ENCODE measurements at places on chromosomes 4 and X.

DNA sequence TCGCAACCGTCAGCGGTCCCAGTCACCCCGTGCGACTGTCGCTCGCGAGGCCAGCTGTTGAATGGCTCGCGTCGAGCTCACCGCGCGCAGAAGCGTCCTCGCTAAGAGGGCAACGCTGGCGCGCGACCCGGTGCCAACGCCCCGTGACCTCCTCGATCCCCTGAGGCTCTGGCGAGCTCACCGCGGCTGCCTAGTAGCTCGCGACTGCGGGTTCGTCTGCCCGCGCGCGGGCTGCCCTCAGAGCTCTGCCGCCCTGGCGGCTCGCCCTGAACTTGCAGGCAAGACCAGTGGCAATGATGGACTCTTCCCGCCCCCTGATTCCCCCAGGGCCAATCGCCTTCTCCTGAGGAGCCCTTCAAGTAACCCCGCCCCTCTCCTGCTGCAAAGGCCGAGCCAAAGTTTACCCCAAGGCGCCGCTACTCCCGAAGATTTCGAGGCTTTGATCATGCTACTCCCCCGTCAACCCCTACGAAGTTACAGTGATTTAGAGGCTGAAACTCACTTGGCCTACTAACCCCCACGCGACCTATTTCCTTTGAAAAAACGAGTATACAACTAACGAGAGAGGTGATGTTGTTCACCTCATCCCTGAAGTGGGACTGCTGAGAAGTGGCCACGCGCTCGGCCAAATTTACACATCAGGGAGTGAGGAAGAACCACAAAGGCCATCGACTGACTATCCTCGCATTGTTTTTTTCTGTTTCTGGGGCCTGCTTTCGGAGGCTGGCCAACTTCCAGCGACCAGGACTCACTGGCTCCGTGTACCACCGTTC lies 37.5 kb downstream of the PGRMC1 start:
- no peak for DNase-seq

GRCh38 chr4:153067376-153067775 lies 131.3 kb downstream of the FHDC1 start:
- no peak for DNase-seq

DNA sequence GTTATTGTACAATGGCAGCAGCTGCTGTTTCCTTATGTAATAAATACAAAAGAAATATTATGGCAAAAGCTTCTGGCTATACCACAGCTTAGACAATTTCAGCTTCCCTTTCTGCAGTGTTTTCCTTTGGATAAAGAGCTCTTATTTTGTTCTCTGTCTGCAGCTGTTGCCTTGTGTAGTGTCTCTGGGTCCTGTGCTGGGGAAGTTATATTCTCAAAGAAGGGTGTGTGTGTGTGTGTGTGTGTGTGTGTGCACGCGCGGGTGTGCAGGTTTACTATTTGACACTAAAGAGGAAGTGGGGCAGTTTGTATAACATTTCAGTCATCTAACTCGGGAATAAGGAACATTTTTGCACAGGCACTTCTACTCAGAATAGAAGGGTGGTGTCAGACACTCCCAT lies 83.6 kb downstream of the REPS2 start:
- DNase-seq, result no peak

DNA sequence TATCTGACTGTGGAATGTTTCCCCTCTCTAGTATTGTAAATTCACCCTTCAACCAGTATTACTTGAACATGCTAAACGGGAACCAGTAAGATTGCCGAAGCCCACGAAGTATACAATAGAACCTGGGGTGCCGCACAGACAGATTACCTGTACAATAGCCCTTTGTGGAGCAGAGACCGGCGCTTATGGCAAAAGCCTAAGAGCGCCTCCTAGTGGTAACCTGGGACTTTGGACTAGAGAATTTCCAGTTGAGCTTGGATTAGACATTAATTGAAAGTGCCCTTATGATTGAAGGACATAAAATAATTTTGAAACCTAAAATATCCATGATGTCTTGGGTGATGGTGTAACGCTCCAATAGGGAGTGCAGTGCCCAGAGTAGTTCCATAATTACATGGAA lies 14.1 kb downstream of the ZNF157 start:
- peak; percentile 7 for DNase-seq

GRCh38 chrX:18707426-18708049 lies at the start of gene PPEF1:
Gene PPEF1, plus strand, starts transcription at chrX:18707645. Its CDS starts 136 bp downstream, at chrX:18707781.
- DNase-seq, result no peak

DNA sequence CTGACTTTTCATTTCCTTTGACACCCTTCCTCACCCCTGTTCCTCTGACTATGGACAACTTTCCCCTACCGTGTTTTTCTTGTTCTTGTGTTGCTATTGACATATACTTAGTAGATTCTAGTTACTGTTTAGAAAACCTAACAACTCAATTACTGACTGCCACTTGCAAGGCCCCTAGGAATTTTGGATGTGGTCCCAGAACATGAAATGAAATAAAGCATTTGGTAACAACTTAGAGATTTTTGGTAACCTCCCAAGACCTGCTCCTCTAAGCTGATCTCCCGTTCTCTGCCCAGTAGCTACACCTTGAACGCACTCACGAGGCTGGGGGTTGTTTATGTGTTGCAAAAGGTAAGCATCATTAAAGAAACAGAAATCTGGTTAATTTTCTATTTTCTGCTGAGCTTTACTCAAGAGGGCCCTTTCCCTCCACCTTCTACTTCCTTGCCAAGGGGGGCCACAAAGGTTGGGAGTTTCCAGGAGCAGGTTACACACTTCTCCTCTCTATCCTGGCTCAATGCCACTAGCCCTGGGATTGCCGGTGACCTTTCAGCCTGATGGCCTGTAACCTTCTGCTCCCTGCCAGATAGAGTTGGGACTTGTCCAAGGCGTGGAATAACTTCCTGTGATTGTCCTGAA lies 20.5 kb downstream of the GAB3 start:
- no peak for DNase-seq

DNA sequence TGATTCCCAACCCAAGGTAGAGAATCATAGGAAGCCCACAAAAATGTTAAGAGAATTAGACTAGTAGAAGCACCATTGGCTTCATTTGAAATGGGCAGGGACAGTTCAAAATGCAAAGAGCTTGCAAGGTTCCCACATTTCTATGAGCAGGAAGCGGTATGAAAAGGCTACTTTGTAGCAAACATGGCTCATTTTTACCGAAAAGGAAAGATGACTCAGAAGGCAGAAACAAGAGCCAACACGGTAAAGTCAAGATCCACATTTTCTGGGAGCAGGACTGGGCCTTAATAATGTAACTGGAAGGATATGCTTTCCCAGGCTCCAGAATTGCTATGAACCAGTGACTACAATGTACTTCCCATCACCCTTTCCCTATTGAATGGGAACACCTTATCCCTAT lies 89.5 kb downstream of the GLRA3 start:
- no peak for DNase-seq

All from AG09309 (cell line).